Panc1 (cell line): ENCODE measurements at places on chromosomes 16 and 17. TPM values are rescaled to one million over a fixed set of nuclear protein-coding genes. Genes with fewer than 3 reads are reported as not detected.

EVI2A gene
- not detected for total RNA-seq

ABI3 gene
- total RNA-seq, result not detected

TEKT5 gene
- total RNA-seq, result not detected

HES7 gene
- 4.0 TPM for total RNA-seq

SPECC1 gene
- 80.8 TPM for total RNA-seq

TPSG1 gene
- 4.6 TPM for total RNA-seq

TMEM204 gene
- 0.13 TPM for total RNA-seq

CIBAR2 gene
- not detected for total RNA-seq

FAM117A gene
- 8.0 TPM for total RNA-seq

SLC12A3 gene
- 0.15 TPM for total RNA-seq

RAB26 gene
- 92.2 TPM for total RNA-seq

RDM1 gene
- 5.5 TPM for total RNA-seq

UTS2R gene
- total RNA-seq, result 0.39 TPM

NPTX1 gene
- total RNA-seq, result 1.1 TPM

SYT17 gene
- total RNA-seq, result 5.4 TPM

MYH4 gene
- not detected for total RNA-seq

DPEP2 gene
- not detected for total RNA-seq

GRAP gene
- 0.21 TPM for total RNA-seq

ANKS4B gene
- not detected for total RNA-seq

KRTAP2-1 gene
- total RNA-seq, result not detected

KRTAP9-2 gene
- not detected for total RNA-seq

UNC45B gene
- not detected for total RNA-seq

SMARCE1 gene
- total RNA-seq, result 129 TPM

ARHGAP44 gene
- 0.80 TPM for total RNA-seq

TMEM114 gene
- total RNA-seq, result not detected

INCA1 gene
- total RNA-seq, result 1.7 TPM

CFAP97D1 gene
- not detected for total RNA-seq

CACNG3 gene
- total RNA-seq, result not detected

GPR142 gene
- not detected for total RNA-seq

TOP2A gene
- 230 TPM for total RNA-seq

KRTAP17-1 gene
- total RNA-seq, result not detected

C17orf78 gene
- total RNA-seq, result not detected

ABAT gene
- total RNA-seq, result 0.77 TPM

GAS2L2 gene
- not detected for total RNA-seq

GAN gene
- 9.1 TPM for total RNA-seq

LHX1 gene
- 8.6 TPM for total RNA-seq
